Activated naive CD4-positive, alpha-beta T cell treated with anti-CD3 and anti-CD28 coated beads, Interleukin-2, amount 50 U/mL, for 72 hours (primary cell): ENCODE measurements at places on chromosomes 16 and 17. TPM values are rescaled to one million over a fixed set of nuclear protein-coding genes. Genes with fewer than 3 reads are reported as not detected.

GRCh38 chr16:85385463-85386331 lies 227.4 kb upstream of the GSE1 start:
- no peak for DNase-seq

GRCh38 chr17:38609280-38610031 lies 3.7 kb upstream of the SRCIN1 start:
- DNase-seq: no peak

DNA sequence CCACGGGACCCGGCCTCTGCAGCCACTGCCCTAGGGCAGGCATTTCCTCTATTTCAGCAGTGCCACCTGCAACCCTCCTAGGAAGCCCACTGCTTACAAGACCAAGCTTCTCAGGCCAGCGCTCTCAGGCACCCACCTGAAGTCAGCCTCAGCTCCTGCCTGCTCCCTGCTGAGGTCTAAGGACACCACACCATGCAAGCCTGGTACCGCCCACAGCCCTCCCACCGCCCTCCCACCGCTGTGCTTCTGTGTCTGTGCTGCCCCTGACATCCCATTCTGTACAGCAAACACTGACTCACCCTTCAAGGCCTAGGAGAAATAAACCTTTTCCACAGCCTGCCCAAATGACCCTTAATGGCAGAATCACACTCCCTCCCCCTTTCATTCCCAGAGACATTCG lies 6.3 kb downstream of the CLUH start:
- no peak for DNase-seq

DNA sequence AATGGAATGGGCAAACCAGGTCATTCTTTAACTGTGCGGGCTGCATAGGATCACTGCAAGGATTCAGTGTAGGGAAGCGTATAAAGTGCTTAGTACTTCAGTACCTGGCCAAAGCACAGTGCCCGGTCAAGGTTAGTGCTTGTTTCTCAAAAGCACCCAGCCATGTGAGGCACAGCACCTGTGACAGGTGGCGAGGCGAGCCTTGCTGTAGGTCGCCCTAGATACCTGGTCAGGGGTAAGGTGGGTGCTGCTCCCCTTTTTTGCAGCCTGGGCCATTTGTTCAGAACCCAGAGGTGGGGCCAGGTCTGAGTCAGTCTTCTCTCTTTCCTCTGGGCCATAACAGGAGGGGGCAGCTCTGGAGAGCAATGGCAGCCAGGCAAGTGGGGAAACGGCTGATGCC lies 172.0 kb downstream of the IRF8 start:
- no peak for DNase-seq

Gene FOXL1
- not detected for total RNA-seq

GRCh38 chr16:77327717-77328116 lies 107.1 kb downstream of the ADAMTS18 start:
- DNase-seq: no peak

Gene FSCN2
- total RNA-seq: 0.30 TPM

GRCh38 chr17:82287013-82287867 lies 13.7 kb upstream of the CSNK1D start:
- DNase-seq: no peak

Gene NGFR
- not detected for total RNA-seq

- no peak for DNase-seq
Observed at GRCh38 chr16:50916040-50916439, 174.2 kb downstream of the CYLD start.

GRCh38 chr17:66341462-66341861 lies 39.0 kb downstream of the PRKCA start:
- no peak for DNase-seq

GRCh38 chr17:61335845-61336655 lies 63.6 kb upstream of the TBX2 start:
- DNase-seq: no peak

DNA sequence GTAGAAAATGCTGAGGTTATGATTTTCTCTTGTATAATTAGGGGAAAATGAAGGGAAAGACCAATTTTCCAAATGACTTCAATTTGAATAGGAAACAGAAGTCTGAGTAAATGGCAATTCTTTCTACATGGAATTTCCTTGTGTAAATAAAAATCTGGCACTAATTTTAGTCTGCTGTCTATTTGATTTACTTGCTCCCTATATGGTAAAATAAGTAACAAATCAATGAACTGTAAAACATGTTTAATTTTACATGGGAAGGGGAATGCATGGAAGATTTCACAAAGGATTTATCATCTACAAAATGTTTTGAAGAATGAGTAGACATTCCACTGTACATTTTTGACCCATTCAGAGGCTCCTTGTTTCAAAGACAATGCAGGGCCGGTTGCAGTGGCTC lies 811.6 kb upstream of the GOT2 start:
- DNase-seq: no peak

DNA sequence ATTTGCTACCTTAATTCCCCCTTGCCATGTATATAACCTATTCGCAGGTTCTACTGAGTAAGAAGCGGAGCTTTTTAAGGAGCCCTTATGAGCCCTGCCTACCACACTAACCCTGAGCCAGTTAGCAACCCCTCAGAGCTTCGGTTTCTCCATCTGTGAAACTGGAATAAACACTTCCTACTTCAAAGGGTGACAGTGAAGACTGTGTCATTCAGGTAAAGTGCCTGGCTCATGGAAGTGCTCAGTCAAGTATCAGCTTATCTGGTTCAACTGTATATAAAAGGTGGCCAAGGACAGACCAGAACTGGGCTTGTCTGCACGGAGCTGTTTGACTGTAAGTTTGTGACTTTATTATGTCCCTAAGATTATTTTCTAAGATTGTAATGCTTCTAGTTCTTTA lies 31.0 kb downstream of the TXNDC11 start:
- DNase-seq: no peak

DNA sequence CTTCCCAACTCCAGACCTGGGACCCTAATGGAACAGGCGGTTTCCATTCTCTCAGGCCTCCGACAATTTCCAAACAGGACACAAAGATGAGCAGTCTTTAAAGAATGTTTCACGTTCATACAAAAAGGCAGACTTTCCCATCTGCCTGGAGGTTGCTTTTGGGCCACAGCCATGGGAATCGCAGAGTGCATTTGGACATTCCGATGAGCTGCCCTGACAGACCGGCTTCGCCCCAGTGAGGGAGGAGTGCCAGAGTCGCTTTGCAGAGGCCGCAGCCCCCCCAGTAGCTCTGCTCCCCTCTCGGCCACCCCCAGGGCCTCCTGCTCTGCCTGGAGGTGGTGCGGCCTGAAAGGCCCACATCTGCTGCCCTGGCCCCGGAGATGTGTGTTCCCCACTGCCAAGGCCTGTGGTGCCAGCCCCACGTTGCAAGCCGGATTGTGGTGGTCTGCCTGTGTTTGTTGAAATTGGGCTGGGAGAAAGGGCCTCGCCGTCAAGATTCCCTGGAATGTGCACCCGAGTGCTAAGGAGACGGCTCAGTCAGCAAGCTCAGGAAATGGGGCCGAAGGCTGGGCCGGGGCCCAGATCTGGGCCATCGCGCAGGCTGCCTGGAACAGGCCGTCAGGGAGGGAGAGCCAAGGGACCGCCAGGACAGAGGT lies 89.8 kb downstream of the C16orf95 start:
- no peak for DNase-seq

DNA sequence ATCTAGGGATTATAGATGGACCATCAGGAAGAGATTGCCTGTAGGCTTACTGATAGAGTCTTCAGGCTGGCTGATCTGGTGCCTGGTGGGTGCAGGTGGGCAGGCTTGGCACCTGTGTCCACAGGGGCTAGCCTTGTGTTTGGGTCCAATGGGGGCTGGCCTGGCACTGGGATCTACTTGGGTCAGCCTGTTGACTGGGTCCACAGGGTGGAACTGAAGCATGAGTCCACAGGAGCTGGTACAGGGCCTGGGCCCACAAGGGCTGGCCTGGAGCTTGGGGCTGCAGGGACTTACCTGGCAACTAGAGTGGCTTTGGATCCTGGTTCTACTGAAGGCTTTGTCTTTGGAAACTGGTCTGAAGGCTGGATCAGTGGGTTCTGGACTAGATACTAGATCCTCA lies 1217.7 kb downstream of the CDH11 start:
- DNase-seq: no peak

GRCh38 chr17:8572764-8573163 lies 57.8 kb downstream of the MYH10 start:
- DNase-seq: no peak

GRCh38 chr17:77935121-77935571 lies 23.4 kb upstream of the TNRC6C start:
- DNase-seq: no peak

- DNase-seq: no peak
Observed at GRCh38 chr16:27387724-27388123, 14.2 kb upstream of the IL21R start.

Gene TEX14
- 0.18 TPM for total RNA-seq

DNA sequence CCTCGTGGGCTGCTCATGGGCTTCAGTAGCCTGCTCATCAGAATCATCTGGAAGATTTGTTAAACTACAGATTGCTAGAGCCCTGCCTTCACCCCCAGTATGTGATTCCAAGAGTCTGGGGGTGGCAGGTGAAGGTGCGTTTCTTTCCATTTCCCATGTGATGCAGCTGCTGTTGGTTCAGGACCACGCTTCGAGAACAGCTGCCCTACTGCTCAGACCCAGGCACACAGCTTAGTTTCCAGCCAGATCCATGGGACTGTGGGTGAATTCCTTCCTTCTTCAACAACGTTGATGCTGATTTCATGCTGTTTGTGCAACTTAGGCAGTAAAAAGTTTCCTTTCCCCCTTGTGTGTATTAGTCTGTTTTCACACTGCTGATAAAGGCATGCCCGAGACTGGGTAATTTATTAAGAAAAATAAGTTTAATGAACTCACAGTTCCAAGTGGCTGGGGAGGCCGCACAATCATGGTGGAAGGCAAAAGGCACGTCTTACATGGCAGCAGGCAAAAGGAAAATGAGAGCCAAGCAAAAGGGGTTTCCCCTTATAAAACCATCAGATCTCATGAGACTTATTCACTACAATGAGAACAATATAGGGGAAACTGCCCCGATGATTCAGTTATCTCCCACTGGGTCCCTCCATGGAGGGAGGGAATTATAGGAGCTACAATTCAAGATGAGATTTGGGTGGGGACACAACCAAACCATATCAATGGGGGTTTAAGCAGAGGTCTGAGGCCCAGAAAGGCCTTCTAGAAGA lies 159.2 kb downstream of the XYLT1 start:
- no peak for DNase-seq

- DNase-seq: no peak
Observed at GRCh38 chr16:64773638-64774037, 348.2 kb downstream of the CDH11 start.

- no peak for DNase-seq
Observed at GRCh38 chr17:75454193-75454592, 2.2 kb upstream of the TMEM94 start.

DNA sequence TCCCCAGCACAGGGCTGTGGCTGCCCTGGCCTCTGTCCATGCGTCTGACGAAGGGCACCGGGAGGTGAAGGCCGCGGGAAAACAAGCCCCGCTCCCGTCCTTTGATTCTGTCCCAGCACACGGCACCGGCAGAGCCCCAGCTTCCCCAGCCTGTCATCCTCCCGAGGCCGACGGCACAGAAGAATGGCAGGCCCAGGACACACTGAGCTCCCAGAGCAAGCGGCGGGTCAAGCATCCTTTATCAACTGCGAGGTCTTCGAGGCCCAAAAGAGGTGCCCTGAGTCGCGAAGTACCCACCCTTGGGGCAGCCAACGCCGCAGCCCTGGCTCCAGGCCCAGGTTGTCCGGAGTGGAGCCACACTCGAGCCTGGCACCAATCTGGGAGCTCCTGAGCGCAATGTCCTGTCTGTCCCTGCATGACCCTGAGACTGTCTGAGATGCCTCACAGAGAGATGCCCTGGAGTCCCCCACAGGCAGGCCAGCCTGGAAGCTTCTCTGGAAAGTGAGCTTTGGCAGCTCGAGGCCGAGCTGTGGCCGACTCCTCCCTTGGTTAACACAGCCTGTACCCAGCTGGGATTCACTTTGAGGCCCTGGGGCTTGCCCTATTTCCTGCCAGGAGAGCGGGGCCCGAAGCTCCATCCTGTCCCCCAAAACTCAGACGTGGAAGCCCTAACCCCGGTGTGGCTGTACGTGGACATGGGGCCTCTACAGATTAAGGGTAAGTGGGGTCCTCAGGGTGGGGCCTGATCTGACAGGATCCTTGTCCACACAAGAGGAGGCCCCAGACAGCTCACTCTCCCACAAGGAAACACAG lies 23.3 kb downstream of the SLC7A5 start:
- no peak for DNase-seq

- no peak for DNase-seq
Observed at GRCh38 chr17:33097411-33097810, 105.8 kb downstream of the SPACA3 start.

GRCh38 chr17:65228734-65229620 lies 91.8 kb downstream of the RGS9 start:
- DNase-seq: peak; percentile 46

GRCh38 chr17:49942947-49943346 lies 26.0 kb upstream of the DLX4 start:
- no peak for DNase-seq

Gene CDRT15
- not detected for total RNA-seq
